Astrocyte of the spinal cord (primary cell): ENCODE measurements at places on chromosomes 7 and 10.

GRCh38 chr10:101293007-101293723 lies 60.8 kb upstream of the BTRC start:
- no peak for DNase-seq

- peak; percentile 16 for DNase-seq
These were observed 187.9 kb upstream of the MALRD1 start for GRCh38 chr10:18860631-18861240.

DNA sequence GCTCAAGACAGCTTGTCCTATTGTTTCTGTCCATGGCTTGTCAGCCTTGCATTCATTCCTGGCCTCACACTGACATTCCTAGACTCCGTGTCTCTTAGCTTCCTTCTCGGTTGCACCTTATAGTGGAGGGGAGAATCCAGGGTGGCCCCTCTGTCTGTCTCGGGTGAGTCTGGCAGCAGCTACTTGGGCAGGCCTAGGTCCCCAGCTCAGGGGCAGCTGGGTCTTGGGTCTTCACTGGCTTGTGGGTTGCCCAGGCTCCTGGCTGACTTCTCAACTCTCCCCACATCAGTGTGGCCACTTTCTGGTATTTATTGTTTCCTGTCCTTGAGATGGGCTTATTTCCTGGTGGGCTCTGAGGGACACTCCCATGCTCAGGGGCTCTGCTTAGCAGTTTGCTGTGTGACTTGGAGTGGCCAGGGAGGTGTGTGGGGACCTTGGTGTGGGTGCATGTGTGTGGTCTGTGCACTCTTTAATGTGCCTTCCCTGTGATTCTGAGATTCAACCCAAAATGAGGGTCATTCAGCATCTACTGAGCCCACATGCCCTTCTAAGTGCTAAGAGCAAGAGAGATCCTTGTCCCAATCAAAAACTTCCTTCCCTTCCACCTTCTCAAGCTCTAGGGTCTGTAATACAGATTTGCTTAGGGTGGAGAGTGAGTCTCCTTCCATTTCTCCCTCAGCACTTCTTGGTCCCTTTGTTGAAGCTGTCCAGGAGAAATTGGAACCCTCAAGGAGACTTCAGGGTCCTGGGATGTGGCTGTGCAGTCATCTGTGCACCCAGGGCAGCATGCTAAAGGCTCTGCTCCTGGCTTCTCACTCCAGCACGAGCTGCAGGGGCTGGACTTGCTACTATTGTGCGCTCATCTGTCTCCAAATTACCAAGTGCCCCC lies 20.1 kb downstream of the UPP1 start:
- DNase-seq = no peak

DNA sequence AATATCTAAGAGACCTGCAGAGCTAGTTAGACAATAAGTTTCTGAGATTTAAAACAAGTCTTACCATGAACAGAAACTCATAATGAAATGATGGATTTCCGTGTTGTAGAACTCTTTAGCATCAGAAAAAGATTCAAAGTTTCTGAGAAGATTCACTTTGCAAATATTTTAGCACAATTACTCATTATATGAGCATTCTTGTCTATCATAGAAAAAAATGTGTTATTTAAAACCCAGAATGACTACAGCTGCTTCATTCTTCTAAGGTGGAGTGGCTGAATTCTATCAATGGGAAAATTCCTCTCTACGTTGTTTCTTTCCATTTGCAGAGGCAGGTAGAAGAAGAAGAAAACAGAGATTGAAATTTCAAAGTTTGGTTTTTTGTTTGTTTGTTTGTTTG lies 21.0 kb upstream of the RALA start:
- DNase-seq = no peak

DNA sequence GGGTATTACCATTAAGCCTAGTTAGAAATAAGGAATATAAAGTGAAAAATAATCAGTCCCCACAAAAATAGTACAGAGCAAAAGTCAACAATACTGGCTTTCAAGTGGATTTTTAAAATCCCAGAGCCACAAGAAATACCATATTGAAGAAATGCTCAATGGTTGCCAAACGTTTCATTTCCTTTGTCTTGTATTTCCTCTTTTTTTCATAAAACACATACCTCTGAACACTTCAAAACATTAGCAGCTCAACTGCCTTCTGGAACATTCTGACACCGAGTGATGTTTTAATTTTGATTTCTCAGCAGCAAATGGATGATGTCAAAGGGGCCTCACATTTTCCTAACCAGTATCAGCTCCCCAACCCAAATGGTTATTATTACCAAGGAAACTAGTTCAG lies 10.5 kb downstream of the NOD1 start:
- DNase-seq = no peak

DNA sequence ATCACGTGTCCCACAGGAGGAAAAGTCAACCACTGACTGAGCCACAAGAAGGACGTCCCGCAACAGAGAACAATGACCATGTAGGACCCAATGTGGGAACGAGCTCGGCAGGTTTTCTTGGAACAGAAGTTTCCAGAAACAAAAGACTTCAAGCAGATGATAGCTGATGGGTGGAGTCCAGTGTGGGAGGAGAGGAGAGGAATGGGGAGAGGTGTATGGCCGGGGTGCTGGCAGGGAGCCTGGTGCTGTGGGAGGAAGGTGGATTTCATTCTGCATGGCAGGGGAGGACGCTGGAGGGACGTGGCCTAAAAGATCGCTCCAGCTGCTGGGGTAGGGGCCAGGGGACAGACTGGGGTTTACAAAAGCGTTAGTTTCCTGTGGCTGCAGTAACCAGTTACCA lies 48.5 kb upstream of the LMTK2 start:
- DNase-seq = no peak

DNA sequence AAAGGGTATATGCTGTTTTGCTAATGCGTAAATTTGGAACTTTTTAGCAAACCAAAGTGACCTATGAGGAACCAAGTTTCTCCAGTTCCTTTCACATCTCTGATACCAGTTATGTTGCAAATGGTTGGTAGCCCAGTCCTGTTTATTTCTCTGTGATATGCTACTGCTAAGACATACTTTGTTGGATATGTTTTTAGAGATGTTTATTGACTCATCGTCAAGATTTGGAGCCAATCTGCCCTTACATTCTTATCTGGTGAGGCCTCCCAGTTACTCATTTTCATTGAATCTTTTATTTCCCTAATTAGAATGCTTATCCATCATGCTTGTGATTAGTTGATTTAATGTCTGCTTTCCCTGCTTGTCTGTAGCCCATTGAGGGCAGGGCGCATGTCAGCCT lies 58.9 kb downstream of the LRGUK start:
- no peak for DNase-seq

- DNase-seq = no peak
These were observed 116.8 kb downstream of the ITIH5 start for GRCh38 chr10:7550013-7550412.

DNA sequence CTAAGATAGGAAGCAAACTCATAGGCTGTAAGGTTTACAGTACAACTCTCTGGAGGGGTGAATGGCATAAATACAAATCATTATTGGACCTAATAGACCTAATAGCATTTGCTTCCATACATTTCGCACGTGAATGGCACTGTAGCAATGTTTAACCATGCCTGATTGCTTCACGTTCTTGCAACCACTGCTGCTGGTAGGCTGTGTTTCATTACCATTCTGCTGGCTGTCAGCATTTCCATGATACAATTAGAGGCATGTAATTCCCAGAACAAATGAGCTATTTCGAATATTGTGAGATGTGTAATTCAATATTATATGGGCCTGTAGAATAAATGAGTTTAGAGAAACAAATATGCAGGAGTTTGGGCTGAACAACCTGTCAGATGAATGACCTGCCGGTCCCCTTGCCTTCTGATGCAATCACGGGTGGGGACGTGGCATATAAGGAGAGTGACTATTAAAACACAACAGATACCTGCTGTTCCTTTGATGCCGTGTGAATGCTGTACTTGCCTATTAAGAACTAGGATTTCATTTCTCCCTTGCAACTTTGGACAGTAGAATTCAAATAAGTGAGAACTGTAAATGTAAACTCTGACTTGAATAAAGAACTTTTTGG lies 393.4 kb downstream of the ACTR3B start:
- DNase-seq = no peak

DNA sequence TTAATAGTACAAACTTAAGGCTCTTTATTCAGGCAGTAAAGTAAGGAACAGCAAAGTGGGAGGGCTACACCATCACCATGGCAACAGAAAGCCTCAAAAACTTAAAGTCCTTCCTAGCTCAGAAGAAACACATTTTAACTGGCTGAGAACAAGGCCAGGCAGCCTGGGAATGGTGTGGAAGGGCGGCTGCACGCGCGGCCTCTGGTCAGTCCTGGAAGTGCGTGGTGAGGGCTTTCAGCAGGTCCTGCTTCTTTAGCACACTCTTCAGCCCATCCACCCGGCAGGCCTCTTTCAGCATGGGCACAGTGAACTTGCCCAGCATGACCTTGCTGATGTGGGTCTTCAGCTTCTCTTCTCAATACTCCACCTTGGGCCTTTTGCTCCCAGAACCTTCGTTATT lies 133.0 kb downstream of the CYP26A1 start:
- no peak for DNase-seq

- DNase-seq = no peak
These were observed 2.0 kb upstream of the ANLN start for GRCh38 chr7:36387435-36388231.

DNA sequence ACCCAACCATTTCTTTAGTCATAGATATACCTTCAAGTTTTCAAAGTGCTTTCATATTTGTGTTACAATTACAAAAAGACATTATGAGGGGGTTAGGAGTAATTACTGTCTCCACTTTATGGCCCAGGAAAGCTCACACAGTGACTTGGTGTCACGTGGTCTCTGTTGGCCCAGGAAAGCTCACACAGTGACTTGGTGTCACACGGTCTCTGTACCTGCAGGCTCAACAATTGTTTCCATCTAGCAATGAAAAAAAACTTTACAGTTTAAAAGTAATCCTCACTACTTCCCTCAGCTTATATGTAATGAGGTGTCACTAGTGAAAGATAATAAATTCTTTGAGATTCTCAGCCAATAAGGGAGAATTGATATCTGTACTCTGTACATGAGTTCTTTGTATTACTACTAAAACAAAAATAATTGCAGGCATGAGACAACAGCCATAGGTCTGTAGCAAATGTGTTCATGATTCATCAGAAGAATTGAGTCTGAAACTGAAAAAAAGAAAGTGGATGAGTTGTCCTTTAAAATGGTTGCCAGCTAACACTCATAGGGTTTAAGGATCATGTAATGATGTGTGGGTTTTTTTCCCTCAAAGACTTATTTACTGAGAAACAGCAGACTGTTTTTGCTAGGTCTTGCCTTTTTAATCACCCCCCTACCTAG lies 10.9 kb downstream of the OGDH start:
- DNase-seq = peak; percentile 64

GRCh38 chr10:102580230-102580629 lies 64.0 kb upstream of the TRIM8 start:
- peak; percentile 65 for DNase-seq

DNA sequence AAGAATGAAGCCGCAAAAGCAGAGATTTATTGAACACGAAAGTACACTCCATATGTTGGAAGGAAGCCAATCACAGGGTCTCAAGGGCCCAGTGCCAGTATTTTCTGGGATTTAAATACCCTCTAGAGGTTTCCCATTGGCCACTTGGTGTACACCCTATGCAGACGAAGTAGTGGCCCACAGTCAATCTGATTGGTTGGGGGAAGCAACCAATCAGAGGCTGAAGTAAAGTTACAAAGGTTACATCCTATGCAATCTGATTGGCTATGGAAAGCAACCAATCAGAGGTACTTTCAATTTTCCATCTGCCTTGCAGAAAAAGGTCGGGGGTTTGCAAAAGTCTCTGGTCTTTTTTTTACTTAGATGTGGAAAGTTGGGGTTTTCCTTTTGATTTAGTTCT lies 481.3 kb upstream of the NRP1 start:
- DNase-seq = no peak

GRCh38 chr10:113053881-113054280 lies 103.8 kb downstream of the TCF7L2 start:
- peak; percentile 57 for DNase-seq

DNA sequence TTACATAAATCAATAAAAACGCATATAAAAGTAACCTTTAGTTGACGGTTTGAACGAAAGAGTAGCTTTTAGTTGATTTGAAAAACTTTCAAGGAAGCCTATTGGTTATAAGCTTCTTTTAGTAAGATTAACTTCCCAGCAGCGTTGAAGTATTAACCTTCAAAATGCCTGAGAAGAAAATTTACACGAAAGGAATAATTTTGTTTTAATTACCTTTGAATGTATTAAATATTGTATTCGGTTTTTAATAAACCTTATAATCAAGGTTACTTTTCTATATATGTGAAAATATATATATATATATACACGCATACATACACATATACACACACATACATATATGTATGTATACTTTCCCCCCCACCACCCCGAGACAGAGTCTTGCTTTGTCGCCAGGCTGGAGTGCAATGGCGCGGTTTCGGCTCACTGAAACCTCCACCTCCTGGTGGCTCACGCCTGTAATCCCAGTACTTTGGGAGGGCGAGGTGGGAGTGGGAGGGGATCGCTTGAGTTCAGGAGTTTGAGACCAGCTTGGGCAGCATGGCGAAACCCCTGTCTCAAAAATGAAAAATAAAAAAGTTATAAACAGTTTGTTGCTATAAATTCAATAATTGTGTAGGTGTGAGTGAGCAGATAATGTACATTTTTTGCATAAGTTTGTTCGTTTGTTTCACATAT lies 57.6 kb upstream of the EZH2 start:
- DNase-seq = peak; percentile 53

DNA sequence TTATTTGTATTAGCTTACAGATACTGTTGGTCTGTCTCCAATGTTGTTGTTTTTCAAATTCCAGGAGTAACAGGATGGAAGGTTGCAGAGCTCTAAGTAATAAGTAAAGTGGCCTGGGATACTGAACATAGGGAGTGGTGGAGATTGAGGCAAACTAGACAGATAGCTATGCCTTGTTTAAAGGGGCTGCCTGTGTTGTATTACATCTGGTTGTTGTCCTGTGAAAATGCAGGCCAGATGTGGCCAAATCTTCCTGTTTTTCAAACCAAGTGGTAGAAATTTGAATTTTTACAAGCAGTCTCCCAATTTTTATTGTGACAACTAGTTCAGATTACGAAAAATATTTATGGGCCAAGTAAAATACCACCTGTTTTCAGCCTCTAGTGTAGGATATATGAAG lies 33.5 kb downstream of the BICC1 start:
- DNase-seq = no peak

GRCh38 chr7:66928388-66928787 lies 7.4 kb downstream of the TMEM248 start:
- no peak for DNase-seq
